ENCODE measurements at places on chromosomes 3 and 15.

DNA sequence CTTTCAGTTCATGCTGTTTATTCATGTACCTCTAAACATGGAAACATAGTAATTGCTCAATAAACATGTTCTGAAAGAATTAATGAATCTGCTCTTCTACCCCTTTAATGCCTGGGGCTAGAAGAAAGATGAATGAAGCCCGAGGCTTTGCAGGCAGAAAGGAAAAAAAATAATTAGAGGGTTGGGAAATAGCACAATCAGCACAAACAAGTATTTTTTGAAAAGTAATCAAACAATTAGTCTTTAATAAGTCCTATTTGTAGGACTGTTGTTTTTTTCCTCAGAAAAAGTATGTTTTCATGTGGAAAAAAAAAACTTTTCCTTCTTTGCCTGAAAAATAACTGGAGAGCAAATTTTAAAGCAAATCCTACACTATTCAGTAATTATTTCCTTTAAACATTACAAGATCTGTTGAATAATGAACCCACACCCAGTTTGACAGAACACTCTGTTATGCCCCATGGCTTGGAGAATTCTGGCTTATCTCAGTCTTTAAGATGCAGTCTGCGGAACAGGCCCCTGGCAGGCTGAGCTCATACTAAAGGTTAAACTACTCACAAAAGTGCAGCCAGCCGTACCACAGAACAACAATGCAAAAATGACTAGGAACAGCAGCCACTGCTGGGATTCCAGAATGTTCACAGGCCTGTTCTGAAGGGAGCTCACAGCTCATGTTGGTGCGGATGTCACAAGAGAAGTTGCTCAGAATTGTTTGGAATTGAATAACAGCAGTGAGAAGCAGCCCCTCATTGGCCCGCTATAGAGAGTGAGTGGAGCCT, 79.2 kb downstream of the ABI3BP start:
- DNase-seq = no peak

DNA sequence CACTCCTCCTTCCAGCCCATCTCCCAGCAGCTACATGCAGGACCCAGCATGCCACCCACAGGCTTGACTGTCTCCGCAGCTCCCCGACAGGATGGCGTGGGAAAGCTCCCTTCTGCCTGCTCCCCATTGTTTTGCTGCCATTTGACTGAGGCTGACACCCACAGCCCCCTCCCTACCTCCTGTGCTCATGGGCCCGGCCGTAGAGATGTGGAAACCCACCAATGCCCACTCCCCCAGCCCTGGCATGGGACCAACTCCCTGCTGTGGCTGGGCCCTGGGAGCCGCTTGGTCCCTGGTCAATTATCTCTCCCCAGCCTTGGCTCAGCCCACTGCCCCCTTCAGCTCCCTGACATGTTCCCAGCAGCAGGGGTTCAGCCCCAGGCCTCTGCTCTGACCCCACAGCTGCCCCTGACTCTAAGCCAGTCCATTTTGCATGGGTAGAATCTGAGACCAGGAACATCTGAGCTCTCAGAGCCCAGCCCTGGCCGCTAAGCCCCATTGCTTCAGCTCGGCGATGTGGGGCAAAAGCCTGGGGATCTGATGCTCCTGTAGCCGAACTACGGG, 8.2 kb downstream of the C3orf22 start:
- DNase-seq = no peak

- no peak for DNase-seq
Observed at GRCh38 chr3:150443331-150443741, 35.2 kb downstream of the TSC22D2 start.

GRCh38 chr3:122366379-122366749, 16.7 kb downstream of the MIX23 start:
- DNase-seq = no peak

- no peak for DNase-seq
Observed at GRCh38 chr3:98568402-98568801, 25.0 kb downstream of the CPOX start.

DNA sequence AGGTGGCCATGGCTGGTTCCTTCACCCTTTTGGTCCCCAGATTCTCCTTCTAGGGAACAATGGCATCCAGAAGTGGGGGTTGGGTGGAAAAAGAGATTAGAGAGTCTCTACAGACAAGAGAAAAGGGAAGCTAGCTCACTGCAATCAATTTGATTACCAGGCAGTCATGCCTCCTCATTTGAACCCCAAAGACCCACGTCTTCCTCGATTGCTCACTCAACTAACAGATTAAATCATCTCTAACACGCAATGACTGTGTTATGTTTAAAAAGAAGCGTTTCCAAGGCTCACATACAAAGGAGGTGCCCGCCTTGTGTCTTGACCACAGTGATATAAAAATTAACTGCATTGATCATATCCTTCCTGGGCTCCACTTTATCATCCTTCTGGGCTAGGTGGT, 57.6 kb downstream of the BHLHE40 start:
- no peak for DNase-seq

DNA sequence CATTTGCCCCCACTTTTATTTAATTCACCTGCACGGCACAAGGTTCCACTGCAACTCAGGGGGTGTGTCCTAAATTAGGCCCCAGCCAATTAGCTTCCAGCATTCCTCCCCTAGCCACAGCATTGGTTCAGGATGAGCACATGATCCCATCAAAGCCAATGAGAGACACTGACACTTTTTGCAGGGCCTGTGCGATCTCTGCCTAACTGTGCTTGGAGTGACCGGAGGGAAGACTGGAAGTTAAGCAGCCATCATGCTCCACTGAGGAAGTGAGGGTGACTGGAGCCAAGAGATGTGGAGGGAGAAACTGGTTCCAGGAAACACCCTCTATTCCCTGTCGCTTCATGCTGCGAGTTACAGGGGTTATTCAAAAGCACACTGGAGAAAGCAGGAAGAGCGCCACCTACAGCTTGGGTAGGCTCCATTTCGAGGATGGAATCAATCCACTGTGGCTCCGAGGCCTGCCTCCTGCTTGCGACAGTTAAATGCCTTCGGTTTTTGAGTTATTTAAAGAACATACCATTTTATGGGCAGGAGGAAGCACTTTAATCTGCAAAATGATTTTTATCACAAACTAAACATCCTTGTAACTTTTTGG, 122.2 kb upstream of the WNT5A start:
- no peak for DNase-seq

DNA sequence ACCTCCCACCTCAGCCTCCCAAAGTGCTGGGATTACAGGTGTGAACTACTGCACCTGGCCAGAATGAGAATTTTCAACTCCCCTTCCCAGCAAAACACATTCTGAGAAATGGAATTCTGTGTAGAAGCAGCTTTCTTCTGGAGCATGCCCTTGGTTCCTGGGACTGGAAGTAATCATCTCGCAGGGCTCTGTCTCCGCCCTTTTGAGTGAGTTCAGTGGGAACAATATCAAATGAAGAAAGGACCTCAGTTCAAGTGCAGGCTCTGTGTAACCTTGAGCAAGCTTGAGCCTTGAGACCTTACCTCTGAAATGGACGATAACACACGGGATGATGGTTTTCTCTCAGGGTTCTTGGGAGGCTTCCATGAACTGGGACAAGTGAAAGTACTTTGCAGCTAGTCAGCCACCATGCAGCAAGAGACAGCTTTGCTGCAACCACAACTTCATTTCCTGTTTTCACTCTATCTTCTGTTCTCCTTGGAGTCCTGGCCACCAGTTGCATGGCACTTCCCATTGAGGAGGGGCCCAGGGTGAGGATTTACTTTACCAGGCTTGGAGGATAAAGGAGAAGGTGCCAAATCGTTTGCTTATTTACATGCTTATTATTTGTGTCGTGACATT, 35.7 kb upstream of the IGF1R start:
- no peak for DNase-seq

- DNase-seq = no peak
Observed at GRCh38 chr3:60598671-60599070, 652.6 kb downstream of the FHIT start.

DNA sequence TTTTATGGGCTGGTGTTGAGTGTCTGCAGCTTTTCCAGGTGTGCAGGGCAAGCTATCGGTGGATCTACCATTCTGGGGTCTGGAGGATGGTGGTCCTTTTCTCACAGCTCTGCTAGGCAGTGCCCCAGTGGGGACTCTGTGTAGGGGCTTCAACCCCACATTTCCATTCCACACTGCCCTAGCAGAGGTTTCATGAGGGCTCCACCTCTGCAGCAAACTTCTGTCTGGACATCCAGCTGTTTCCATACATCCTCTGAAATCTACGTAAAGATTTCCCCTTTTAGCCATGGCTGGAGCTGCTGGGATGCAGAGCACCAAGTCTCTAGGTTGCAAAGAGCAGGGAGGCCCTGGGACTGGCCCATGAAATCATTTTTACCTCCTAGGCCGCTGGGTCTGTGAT, 11.6 kb downstream of the RFX7 start:
- no peak for DNase-seq

DNA sequence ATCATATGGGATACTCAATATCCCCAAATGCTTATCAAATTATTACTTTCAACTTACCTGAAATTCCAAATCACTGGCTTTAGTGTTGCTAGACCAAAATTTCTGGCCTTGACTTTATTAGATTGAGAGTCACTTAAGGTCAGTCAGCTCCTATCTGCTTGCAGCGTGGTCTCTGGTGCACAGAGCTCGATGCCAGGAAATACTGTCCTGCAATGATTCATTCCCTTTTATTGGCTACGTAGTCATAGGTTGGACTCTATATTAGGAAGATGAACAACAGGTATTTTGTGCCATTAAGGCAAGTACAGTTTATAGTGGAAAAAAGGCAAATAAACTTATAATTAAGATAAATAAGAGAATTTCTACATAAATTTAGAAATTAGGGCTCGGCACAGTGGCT, 378.6 kb upstream of the MCTP2 start:
- no peak for DNase-seq

DNA sequence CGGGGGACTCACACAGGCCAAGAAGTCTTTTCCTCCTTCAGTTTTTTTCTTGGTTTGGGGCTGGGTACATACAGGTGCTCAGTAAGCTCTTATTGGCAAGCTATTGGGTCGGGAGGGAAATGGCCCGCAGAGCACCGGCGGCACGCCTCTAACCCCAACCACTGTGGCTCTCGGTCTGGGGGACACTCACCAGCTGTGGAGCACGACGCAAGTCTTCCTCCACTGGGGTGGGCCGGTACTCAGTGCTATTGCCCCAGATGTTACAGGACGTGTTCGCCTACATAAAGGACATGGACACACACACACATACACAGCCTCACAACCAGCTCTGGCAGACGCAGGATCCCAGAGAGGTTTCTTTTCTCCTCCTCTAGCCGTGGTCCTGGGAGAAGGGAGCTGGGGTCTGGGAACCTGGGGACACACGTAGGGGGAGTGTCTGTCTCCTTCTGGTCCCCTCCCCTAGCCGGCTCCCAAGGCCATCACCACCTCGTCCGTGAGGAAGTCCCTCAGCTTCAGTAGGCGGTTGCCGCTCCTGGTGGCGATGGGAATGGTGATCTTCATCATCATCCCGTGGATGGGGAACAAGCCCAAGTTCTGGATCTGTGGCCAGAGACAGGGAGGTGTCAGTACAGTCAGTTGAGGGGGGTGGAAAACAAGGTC, 33.4 kb downstream of the FEM1B start:
- DNase-seq = no peak

DNA sequence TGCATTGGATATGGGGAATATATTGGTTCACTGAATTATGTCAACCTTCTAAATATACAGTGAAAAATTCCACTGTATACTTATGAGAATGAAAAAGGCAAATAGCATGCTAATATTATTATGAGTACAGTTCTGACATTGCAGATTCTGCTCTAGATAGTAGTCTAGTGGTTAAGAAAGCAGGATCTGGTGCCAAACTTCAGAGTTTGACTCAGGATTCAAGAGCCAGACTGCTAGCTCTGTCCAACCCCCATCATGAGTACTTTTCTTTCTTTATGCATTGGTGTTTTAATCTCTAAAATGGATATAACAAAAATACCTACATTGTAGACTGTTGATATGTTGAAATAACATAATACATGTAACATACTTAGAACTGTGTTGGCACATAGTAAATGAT, 57.3 kb upstream of the PLSCR4 start:
- DNase-seq = no peak

DNA sequence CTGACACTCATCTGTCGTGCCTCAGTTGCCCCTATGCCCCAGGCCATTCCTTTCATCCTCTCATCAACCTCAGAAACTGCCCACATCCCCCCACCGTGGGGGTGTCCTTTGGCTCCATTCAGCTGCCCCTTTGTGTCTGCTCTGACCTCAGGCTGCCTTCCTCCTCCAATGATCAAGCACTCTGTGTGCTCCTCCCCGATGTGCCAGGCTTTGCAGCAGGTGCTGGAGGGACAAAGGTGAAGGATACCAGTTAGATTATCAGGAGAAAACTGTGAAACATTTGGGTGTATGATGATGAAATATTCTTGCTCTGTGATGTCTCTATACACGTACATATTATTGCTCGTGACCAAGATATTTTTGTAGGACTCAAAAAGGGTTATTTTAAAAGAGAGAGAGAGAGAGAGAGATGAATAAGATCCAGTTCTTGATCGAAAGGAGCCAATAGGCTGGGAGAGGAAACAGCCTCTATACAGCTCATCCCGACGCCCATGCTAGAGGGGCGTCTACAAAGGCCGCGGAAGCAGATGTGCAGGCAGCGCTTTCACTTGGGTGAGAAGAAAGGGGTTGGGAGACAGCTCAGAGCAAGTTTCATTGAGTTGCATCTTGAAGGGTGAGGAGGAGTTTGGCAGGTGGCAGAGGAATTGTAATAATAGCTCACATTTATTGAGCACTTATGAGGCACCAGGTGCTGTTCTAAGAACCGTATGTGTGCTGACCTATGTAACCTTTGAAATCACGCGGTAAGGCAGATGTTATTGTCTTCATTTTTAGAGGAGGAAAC, 28.3 kb upstream of the ADCY5 start:
- DNase-seq = no peak

GRCh38 chr3:14397531-14397930, 4.9 kb upstream of the SLC6A6 start:
- DNase-seq = no peak

GRCh38 chr3:189567322-189567721, 63.9 kb upstream of the TP63 start:
- DNase-seq = no peak

Measured in stimulated activated CD8-positive, alpha-beta memory T cell treated with anti-CD3 and anti-CD28 coated beads, Interleukin-4, amount 100 ng/mL, for 24 hours (primary cell).